Left hindlimb (tissue), 1 donor: ENCODE measurements at places on chromosomes 1 and 21.
A peak's percentile ranks its signal among the peaks of the same experiment; 100 is the strongest.

GRCh38 chr1:203306089-203306964 is 1.0 kb downstream of the BTG2 start:
- peak; percentile 85 for DNase-seq

DNA sequence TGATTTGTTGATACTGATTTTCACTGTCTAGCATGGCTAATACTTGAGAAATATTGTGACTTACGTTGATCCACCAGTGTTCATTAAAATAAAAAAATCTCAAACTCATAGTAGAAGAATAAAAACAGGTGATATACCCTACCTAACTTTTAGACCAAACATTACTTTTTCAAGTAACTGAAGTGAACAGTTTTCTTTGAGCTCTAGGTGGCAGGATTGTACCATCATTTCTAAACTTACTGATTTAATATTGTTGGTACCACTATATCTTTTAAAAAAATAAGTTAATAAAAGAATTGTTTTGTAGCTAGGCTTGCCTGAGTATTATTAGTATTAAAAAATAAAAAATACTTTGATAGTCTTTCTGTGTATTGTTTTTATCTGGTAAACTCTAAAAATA is 21.5 kb downstream of the CDC73 start:
- DNase-seq = no peak

DNA sequence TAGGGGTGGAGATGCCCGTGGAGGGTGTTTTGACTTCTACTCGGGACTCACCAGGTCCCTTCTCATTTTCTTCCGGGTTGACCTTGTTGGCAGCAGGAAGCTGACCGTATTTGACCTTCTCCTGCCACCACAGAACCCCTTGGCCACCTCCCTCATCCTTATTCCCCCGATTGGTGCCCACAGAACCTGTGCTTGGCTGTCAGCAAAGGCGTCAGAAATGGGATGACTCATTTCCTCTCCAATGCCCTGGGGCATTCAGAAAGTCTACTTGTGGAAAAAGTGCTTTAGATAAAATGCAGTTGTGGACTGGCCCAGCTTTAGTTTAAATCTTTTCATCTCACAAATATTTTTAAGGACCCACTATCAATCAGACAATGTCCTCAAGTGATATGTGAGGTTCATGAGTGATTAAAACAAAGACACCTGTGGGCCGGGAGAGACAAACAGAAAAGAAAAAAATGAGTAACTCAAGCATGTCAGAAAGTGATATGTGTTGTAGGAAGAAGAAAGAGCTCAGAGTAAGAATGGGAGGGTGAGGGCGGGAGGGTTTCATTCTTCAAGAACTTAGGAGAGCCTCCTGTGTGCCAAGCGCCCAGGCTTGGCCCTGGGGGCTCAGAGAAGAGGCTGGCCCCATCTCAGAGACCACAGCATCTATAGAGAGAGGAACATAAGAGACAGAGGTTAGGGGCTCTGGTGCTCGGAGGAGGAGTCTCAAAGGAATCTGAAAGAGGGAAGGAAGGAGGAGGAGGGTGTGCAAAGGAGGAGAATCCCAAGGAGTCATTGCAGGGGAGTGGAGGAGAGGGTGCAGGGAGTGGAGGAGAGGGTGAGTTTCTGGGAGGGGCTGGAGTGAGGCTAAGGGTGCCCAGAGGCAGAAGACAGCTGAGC is 221.6 kb upstream of the VAMP3 start:
- no peak for DNase-seq

GRCh38 chr1:27876341-27877114 is 4.2 kb downstream of the THEMIS2 start:
- DNase-seq = no peak

GRCh38 chr21:19874521-19874920 is 1123.7 kb upstream of the NCAM2 start:
- DNase-seq = no peak

GRCh38 chr1:115642168-115643072 is 650 bp downstream of the VANGL1 start:
- peak; percentile 56 for DNase-seq

DNA sequence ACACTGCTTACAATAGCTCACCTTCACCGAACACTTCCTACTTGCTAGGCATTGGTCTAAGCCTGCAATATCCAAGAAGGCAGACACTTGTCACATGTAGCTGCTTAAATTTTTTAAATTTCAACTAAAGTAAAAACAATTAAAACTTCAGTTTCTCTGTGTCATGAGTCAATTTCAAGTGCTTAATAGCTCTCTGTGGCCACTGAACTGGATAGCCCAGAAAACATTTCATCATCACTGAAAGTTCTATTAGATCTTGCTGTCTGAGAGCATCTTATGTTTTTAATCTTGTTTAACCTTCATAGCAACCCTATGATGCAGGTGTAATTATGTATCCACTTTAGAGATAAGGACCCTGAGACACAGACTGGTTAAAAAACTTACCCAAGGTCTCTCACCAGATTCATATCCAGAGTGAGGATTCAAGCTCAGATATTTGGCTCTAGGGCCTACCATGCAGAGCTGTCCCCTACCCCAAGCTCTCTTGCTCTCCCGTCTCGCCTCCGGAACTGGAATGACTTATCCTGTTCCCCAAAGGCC is 2.6 kb upstream of the FCRL6 start:
- no peak for DNase-seq

DNA sequence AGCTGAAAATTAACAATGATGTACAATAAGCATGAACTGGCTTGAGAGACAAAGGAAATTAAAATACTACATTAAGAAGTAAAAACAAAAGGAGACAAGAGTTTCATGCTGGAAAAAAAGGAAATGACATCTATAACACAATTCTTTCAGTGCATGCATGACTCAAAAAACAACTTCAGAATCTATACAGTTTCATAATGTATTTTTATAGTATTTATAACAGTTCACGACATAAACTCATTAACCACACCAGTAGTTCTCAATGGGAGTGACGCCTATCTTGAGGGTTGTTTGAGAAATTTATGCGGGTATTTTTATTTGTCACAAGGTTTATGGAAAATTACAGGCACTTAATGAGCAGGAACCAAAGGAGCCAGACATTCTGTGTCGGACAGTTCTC is 168.5 kb downstream of the SMYD3 start:
- no peak for DNase-seq

GRCh38 chr1:187891993-187892682 is 1063.4 kb downstream of the PLA2G4A start:
- no peak for DNase-seq

GRCh38 chr1:63547621-63548294 is 24.4 kb downstream of the EFCAB7 start:
- no peak for DNase-seq

DNA sequence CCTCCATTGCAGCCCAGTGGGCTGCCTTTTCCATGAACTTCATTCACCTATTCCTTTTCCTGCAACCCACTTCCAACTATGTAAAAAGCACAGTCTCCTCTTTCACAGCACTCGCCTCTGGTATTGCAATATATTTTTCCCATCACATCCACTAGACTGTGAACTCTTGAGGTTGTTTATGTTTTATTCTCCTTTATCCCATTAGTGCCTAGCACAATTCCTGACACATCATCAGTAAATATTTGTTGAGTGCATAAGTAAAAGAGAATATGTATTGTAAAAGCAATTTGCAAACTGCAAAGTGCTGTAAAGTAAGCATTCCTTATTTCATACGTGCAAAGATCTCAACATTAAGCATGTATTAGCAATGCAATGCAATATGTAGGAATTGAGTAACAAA is 27.9 kb upstream of the NRIP1 start:
- no peak for DNase-seq

GRCh38 chr1:151124763-151125403 is 21.5 kb downstream of the SEMA6C start:
- DNase-seq = no peak

DNA sequence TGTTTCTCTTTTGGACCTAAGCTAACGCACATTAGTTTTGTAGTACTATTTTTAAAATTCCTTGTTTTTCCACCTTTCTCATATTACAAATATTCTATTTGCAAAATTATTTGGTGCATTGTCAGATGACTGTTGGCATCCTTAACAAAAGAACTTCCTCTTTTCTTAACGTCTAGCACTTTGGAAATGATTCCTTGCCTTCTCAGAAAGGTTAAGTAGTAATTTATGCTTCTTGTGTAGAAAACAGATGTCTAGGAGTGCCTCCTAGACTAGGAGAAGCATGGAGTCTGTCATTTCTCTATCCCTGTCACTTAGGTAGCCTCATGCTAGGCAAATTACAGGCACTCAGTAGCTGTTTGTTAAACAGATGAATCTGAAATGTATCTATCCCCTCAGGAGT is 64.4 kb downstream of the HSPA13 start:
- DNase-seq = no peak
